Daoy (cell line): ENCODE measurements at places on chromosomes 13 and 19. TPM values are rescaled to one million over a fixed set of nuclear protein-coding genes. Genes with fewer than 3 reads are reported as not detected.

Gene IGFL4
- total RNA-seq: not detected in 2 replicates

DNA sequence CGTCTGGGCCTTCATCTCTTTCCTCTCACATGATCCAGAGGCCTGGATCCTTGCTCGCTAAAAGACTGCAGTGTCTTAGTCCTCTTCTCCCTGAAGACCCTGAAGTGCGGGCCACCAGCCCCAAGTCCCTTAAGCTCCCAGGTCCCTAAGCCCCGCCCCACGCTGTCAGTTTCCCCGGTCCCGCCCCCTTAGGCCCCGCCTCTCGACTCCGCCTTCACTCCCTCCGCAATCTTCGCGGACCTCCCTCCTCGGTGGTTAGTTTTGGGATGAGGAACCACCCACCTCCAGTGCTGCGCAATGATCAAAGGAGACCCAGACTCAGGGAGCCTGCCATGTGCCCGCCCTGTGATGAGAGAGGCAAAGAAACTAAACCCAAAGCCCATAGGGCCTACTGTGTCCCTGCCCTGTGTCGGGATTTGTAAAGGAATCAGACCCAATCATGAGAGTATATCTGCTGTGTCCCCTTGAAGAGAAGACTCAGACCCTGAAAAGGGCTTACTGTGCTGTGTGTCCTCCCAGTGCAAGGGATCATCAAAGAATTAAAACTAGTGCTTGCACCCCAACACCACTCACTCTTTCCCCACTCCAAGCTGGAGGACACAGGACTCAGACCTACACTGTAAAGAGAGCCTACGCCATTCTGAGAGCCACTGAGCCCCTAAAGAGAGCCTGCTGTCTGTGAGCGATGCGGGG lies 3.0 kb upstream of the COX6B1 start:
- peak; percentile 73 for DNase-seq

DNA sequence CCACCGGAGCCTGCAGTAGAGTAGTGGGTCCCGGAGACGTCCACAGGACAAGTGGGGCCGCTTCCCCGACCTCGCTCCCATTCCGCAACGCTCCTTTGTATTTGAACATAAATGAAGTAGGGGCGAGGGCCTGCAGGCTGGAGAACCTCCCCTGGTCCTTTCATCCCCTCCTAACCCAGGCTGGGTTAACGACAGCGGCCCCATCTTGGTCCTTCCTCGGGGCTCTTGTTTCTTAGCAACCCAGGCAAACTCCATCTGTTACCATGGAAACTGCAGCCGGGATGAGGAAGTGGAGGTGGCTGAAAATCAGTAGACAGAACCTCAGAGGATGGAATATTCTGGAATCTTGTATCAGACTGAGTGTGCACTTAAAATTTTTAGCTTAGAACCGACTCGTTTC lies 132.6 kb upstream of the USP29 start:
- DNase-seq: no peak

- DNase-seq: peak; percentile 34
Measured at GRCh38 chr19:32233091-32233490, 112.3 kb upstream of the ZNF507 start.
